Cardiac atrium fibroblast (primary cell): ENCODE measurements at places on chromosomes 12 and 14. TPM values are rescaled to one million over a fixed set of nuclear protein-coding genes. Genes with fewer than 3 reads are reported as not detected.

The TBX3 gene
- 3.6 and 7.3 TPM in 2 replicates for total RNA-seq

The ESPL1 gene
- total RNA-seq: 3.2 and 4.7 TPM in 2 replicates

The INSM2 gene
- total RNA-seq: not detected in 2 replicates

The GPR65 gene
- 0.32 and 0.54 TPM in 2 replicates for total RNA-seq

The PTPN11 gene
- 56.5 and 79.4 TPM in 2 replicates for total RNA-seq

The C3AR1 gene
- not detected in 2 replicates for total RNA-seq

The CMA1 gene
- not detected in 2 replicates for total RNA-seq
